ENCODE measurements at places on chromosomes 2 and 18. TPM values are rescaled to one million over a fixed set of nuclear protein-coding genes. Genes with fewer than 3 reads are reported as not detected.

DNA sequence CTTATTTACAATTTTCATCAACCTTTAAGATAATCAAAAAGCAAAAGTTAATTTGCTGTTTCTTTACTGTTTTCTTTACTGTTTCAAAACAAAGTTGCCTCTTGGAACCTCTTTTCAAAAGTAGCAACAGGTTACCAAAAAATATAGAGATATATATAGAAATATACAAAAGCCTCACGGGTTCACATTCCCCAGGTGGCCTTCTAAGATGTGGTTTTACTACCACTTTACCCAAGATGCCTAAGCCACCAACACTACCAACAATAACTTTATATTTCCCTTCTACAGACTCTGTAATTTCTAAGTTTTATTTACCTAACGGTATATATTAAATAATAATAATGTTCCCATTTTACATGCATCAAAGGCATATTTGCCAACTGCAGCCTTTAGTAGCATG lies 4.9 kb downstream of the CYB5A start:
- H3K36me3 ChIP-seq, result no peaks in the 10 kb centered on the region
- H3K27me3 ChIP-seq, result no peaks in the 10 kb centered on the region
- H3K4me1 ChIP-seq, result peaks cover 2% of the 10 kb centered on the region

- peak overlapping the region; percentile 6 for H3K27ac ChIP-seq
- no peaks in the 10 kb centered on the region for H3K27me3 ChIP-seq
- DNase-seq, result no peak
- H3K4me1 ChIP-seq, result no peaks in the 10 kb centered on the region
Observed at GRCh38 chr2:96207073-96207773, 1.4 kb downstream of the STARD7 start.

DNA sequence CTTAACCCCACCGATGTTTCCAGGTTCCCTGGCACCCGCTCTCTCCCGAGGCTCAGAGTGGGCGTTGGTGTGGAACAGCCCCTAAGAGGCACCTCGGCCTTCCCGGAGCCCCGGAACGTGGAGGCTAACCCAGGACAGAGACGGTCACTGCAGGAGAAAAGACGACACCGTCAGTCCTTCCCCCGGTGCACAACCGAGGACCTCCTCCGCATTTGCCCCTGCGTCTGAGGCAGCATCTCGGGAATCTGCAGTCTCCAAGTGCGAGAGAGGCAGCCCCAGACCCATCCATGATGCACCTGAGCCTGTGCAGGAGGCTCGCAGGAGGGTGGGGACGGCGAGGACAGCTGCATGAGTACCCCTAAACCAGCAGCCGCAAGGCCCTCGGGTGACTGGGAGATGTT lies 204.9 kb upstream of the SALL3 start:
- H3K27me3 ChIP-seq, result no peaks in the 10 kb centered on the region
- no peaks in the 10 kb centered on the region for H3K4me1 ChIP-seq

GRCh38 chr2:9087121-9087681 lies 83.7 kb upstream of the MBOAT2 start:
- no peaks in the 10 kb centered on the region for H3K4me1 ChIP-seq
- H3K4me3 ChIP-seq, result no peak overlapping the region
- no peaks in the 10 kb centered on the region for H3K27me3 ChIP-seq
- no peak overlapping the region for H3K27ac ChIP-seq

GRCh38 chr2:171044416-171044815 lies 115.4 kb downstream of the GORASP2 start:
- no peak overlapping the region for H3K4me3 ChIP-seq
- H3K4me1 ChIP-seq, result no peaks in the 10 kb centered on the region
- H3K36me3 ChIP-seq, result peaks cover 5% of the 10 kb centered on the region

Gene FAM124B
- polyA plus RNA-seq, result not detected

- no peaks in the 10 kb centered on the region for H3K4me1 ChIP-seq
- H3K4me3 ChIP-seq, result no peak overlapping the region
- no peak overlapping the region for H3K27ac ChIP-seq
- H3K27me3 ChIP-seq, result no peaks in the 10 kb centered on the region
- no peak for DNase-seq
- H3K36me3 ChIP-seq, result peaks cover 2% of the 10 kb centered on the region
Observed at GRCh38 chr2:119939915-119940314, 73.0 kb upstream of the EPB41L5 start.

DNA sequence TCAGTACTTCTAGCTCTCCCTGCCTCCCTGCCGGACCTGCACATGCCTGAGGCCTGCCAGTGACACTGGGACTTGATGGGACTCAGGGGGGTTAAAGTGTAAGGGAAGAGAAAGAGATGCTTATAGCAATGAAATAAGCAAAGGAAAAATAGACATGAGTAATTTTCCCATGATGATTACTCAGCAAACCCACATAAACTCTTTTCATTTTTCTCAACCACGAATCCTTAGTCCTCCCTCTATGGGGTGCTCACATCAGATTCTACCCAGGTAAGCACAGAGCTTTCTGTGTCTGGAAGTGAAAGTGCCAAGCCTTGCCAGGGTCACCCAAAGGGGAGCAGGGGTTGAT lies 44.8 kb upstream of the ANKRD62 start:
- H3K4me1 ChIP-seq, result no peaks in the 10 kb centered on the region
- H3K4me3 ChIP-seq, result no peak overlapping the region
- no peaks in the 10 kb centered on the region for H3K36me3 ChIP-seq

Gene ACKR3
- 7.0 TPM for polyA plus RNA-seq

Gene ABCB11
- polyA plus RNA-seq, result not detected

GRCh38 chr18:25314151-25314837 lies 37.7 kb downstream of the ZNF521 start:
- no peak for DNase-seq
- H3K27me3 ChIP-seq, result no peaks in the 10 kb centered on the region
- no peak overlapping the region for H3K4me3 ChIP-seq
- no peaks in the 10 kb centered on the region for H3K4me1 ChIP-seq

Gene SRD5A2
- polyA plus RNA-seq, result not detected

DNA sequence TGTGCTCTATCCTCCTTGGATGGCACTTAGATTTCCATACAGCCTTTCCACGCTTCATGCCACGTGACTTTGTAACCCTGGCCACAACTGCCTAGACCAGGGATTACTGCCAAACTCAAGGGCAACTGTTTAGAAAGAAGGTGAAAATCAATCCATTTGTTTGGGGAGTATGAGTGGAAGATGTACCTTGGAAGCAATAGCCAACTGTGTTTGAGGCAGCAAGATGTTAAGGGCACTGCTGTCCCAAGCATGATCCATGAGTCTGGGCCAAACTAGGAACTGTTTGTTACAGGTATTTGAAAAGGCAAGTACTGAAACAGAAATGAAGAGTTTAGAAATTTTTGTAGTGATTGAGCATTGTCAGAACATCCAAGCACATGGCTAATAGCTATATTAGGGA lies 138.9 kb downstream of the CDC42EP3 start:
- H3K4me1 ChIP-seq, result no peaks in the 10 kb centered on the region
- no peak overlapping the region for H3K4me3 ChIP-seq
- H3K36me3 ChIP-seq, result no peaks in the 10 kb centered on the region
- H3K27me3 ChIP-seq, result no peaks in the 10 kb centered on the region

Gene TMEM37
- polyA plus RNA-seq, result 1.2 TPM

Gene CNGA3
- polyA plus RNA-seq, result not detected

Gene CNTNAP5
- polyA plus RNA-seq, result not detected

Gene RGPD3
- polyA plus RNA-seq, result not detected

GRCh38 chr2:44680424-44680971 lies 261.0 kb upstream of the SIX3 start:
- H3K27ac ChIP-seq, result no peak overlapping the region
- H3K27me3 ChIP-seq, result no peaks in the 10 kb centered on the region
- H3K36me3 ChIP-seq, result no peaks in the 10 kb centered on the region

DNA sequence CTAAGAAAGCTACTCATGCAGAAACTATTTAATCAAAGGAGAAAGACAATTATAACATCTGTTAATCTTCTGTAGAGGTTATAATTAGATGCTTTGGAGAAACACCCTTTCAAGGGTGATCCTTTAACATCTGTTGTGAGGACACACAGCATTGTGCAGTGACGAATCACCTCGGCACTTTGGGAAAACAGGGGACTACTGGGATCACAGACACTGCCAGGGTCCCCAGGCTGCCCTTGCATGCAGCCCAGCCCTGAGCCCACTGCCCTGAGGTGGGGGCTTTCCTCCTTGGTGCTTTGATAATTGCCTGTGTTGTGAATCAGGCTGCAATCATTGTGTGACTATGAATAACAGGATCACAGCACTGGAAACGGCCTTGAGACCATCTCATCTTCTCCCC lies 10.6 kb downstream of the NCKAP5 start:
- H3K27ac ChIP-seq, result no peak overlapping the region
- H3K4me1 ChIP-seq, result no peaks in the 10 kb centered on the region
- no peak for DNase-seq
- H3K36me3 ChIP-seq, result no peaks in the 10 kb centered on the region

Gene GTF2A1L
- polyA plus RNA-seq, result not detected

Gene PLB1
- polyA plus RNA-seq, result 8.9 TPM

Gene KCNE4
- 4.4 TPM for polyA plus RNA-seq

Gene DAPL1
- 14.5 TPM for polyA plus RNA-seq

Gene PAX8
- 1.00 TPM for polyA plus RNA-seq

GRCh38 chr2:172745636-172746035 lies 10.0 kb downstream of the RAPGEF4 start:
- no peaks in the 10 kb centered on the region for H3K36me3 ChIP-seq
- DNase-seq, result no peak
- no peaks in the 10 kb centered on the region for H3K27me3 ChIP-seq
- no peak overlapping the region for H3K4me3 ChIP-seq
- no peak overlapping the region for H3K27ac ChIP-seq

- H3K36me3 ChIP-seq, result peaks cover 8% of the 10 kb centered on the region
- H3K27ac ChIP-seq, result no peak overlapping the region
- no peak for DNase-seq
- H3K4me1 ChIP-seq, result no peaks in the 10 kb centered on the region
Observed at GRCh38 chr2:46363535-46364170, 66.4 kb downstream of the EPAS1 start.
